Activated CD8-positive, alpha-beta T cell treated with anti-CD3 and anti-CD28 coated beads, Interleukin-2, amount 10 ng/mL, durations not matched to agents 7 days and 5 days (primary cell): ENCODE measurements at places on chromosomes 12 and 14. TPM values are rescaled to one million over a fixed set of nuclear protein-coding genes. Genes with fewer than 3 reads are reported as not detected.

FAM181A gene
- not detected for total RNA-seq

DNA sequence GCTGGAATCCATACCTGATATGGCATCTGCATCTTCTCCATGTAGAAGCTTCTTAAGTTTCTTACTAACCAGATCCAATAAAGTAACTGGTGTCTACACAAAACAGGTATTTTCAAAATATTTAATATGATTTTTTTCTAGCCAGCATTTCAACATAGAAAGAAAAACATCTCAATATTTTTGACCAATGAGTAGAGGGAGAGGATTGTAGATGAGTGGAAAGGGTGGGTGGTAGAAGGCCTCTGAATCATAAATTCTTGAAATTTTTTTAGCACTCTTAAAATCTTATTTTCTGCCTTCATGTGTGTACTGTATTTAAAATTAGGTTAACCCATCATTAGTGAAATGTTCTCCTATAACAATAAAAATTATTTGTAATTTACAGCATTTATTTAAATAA, 18.0 kb downstream of the DEPDC4 start:
- DNase-seq = no peak

DNA sequence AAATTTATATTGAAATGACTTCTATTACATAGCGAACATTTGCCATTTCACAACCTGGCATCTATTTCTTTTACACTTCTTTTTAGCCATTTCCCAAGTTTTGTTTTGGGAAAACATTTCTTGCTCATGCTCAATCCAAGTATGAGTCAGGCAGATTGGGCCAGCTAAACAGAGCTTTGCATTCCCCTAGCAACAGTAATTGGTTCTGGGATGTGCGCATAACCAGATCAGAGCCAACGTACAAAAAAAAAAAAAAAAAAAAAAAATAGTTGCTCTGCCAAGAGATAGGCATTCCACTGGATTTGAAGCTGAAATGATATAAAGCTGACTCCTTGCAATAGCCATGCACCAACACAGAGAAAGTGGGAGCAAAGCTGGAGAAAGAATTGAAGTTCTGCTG, 37.5 kb downstream of the PLCZ1 start:
- DNase-seq = no peak

GRCh38 chr14:56855891-56856461, 45.7 kb upstream of the OTX2 start:
- DNase-seq = no peak

DNA sequence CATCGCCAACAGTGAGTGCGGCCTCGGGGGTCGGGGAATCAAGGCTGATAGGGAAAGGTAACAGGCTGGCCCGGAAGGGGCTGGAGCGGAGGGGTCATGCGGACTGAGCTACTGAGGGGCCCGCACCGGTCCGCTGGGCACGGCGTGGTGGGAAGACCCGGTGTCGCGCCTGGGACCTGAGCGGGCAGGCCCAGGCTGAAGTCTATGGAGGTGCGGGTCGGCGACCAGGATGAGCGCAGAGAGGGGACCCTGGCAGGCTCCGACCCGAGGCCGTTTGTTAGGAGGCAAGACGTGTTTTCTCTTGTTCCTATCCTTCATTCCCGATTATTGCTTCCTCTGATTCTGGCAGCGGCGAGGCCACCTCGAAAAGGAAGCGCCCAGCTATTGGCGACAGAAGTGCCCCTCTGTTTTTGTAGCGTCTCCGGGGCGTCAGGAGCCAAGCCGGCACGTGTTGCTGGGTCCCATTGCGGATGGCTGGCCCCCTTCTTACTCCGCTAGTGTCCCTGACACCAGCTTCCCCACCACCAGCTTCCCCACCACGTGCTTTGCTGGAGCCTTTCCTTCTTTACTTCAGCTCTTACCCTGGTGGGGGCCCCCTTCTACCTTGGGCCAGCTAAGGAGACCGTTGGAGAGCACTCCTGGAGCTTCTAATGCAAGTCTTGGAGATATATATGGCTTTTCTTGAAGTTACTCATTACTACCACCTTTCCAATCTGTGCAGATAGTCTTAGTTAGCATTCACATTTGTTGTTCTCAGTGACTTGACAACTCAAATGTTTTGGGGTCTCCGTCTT, 653 bp downstream of the PA2G4 start:
- peak; percentile 46 for DNase-seq

GNB3 gene
- total RNA-seq = 0.08 TPM

DNA sequence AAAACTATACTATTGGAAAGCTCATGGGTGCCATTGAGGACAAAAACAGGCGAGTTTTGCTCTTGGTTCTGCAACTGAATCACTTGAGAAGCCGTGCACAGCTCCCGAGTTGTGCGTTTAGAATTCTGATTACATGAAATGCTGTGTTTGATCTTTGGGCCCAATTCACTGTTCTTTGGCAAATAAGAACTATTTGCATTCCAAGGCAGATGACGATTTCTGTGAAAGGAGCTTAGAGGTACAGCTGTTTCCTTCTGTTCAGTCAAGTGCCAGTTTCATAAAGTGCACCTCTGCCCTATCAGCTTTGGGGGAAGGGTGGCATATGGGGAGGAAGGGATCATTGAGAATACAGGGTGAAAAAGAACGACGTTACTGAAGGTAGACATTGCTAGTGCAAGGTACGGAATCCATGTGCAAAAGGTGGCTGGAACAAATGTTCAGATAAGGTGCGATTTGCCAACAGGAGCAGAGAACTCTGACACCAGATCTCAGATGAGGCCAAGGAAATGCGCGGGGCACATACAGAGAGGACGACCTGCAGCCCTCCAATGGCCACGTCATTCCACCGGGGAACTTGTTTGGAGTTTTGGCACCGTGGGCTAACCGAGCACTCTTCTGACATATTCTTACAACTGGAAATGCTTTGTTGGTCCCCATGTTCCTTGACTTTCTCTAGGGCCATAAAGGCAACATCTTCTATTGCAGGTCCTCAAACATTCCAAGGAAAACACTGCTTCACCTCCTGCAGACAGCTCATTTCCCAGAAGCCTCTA, 30.1 kb downstream of the TCHP start:
- no peak for DNase-seq

DNA sequence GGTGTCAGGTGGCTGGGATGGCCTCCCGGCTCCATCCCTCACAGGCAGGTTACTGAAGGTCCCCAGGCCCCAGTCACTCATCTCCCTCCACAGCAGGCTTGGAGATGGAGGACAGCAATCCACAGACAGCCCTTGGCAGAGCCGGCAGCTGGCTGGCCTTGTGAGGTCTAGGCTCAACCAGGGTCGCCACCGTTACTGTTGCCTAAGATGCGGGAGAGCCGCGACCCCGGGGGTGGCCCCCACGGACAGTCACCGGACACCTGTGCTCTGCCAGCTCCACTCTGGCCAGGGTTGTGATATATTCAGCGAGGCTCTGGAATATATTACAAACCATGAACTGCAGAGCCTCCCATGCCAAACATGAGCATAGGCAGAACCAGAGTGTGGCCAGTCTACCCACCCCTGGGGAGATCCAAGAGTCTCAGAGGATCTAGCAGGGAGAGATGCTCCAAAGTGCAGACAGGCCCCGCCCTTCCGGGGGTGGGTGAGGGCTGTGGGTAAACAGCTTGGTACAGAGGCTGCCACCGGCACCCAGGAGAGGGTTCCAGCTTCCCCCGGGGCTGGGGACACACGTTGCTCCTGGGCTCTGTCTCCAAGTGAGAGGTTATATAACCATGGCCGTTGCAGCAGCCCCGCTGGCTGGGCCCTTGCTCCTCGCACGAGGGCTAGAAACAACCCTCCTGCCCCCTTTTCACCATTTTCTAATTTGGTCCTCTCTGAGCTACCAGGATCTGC, 55.9 kb upstream of the DIO3 start:
- no peak for DNase-seq

RNASE3 gene
- total RNA-seq = not detected

DNA sequence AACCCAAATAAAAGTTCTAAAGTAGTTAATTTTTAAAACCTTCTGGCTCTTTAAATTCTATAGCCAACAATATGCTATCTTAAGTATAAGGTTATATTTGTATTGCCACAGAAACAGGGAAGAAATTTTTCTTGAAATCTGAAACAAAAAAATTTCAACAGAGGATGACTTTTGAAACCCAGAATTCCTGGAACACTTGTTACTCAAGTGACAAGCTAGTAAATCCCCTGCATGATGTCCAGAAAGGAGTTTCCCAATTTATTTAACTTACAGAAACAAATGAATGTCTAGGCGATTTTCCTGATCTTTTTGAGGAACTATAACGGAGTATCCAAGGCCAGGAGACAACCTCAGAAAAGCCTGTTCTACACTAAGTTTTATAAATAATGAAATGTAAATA, 69.6 kb downstream of the SLC41A2 start:
- no peak for DNase-seq

DNA sequence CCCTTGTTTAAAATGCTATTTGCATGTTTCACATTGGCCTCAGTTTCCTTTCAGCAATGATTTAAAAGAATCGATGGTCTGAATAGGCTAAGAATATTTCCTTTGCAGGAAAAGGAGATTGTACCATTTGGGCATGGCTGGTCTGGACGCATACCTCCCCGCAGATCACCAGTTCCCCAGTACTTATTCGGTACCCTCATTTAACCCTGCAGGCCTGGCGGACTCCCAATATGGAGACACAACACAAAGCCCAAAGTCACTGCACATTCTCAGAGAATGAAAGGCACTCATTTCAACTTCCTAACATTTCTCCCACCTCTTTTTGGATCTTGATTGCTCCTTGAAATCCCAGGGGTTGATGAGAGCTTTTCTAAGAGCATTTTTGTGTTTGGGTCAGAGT, 152.9 kb downstream of the GCH1 start:
- DNase-seq = no peak

DNA sequence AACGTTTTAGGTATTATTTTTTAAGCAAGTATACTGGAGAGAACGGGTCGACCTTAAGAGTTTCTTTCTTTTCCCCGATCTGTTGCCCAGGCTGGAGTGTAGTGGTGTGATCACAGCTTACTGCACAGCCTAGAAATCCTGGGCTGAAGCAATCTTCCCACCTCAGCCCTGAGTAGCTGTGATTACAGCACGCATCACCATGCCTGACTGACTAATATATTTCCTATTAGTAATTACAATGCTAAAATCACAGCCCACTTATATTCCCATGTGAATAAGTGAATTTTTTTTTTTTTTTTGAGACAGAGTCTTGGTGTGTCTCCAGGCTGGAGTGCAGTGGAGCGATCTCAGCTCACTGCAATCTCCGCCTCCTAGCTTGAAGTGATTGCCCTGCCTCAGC, 50.4 kb downstream of the DICER1 start:
- no peak for DNase-seq

- no peak for DNase-seq
Measured at GRCh38 chr12:1928439-1929121, 10.1 kb upstream of the CACNA2D4 start.

DNA sequence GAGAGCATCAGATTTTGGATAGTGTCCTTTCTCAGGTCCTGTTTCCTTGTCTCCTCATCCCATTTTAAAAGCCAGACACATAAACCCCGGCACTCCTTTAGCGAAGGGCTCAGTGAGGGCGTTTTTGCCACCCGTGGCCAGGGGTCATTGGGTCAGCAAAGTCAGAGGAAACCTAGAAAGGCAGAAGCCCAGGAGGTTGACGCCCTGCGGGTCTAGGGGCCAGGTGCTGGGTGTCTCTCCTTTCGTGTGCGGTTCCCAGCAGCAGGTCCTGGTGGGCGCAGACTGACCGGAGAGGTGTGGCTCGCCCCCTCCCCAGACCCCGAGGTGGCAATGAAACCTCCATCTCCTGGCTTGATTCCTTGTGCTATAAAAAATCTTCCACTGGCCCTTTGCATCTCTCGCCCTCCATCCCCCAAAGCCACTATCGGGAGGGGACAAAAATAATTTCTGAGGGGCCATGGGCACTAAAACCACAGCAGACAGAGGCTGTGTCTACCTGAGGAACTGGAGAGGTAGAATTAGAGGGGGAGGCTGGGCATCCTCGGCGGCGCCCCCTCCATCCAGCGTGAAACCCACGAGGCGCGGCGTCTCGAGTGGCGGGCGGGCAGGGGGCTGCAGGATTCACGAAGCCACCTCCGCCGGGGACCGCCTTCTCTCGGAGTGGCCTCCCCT, 858 bp upstream of the FRMD6 start:
- DNase-seq = no peak

AKAP6 gene
- total RNA-seq = 0.83 TPM

DNA sequence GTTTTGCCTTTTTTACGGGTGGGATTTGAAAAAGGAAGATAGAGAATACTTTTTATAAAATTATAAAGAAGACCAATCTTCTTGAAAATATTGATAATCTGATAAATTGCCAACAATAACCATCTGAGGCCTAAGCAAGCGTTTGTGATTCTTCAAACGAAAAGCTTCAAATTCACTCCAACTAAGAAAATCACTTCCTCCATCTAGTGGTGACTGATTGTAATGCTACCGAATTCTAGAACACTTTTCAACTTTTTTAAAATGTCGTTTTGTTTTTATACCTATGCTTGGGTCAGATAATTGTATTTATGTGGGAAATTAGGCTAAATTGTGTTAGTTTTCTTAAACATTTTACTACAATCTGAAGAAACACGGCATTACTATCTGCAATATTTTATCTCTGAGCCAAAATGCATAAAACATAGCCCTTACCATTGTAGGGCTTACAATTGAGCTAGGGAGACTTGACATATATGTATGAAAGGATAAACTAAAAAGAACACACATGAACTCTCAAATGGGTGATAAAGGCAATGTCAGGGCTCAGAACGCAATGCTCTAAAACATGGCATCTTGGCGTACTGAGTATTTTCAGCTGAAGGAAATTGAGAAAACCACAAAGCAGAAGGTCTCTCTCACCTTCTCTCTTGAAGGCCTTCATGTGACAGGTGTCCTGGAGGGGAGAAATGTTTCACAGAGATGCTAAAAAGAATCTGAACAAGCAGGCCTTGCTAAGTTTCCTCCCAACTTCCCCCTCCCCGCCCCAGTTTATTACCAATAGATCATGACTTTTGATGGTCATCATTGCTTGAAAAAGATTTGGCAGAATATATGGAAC, 36.8 kb upstream of the G2E3 start:
- no peak for DNase-seq

DNA sequence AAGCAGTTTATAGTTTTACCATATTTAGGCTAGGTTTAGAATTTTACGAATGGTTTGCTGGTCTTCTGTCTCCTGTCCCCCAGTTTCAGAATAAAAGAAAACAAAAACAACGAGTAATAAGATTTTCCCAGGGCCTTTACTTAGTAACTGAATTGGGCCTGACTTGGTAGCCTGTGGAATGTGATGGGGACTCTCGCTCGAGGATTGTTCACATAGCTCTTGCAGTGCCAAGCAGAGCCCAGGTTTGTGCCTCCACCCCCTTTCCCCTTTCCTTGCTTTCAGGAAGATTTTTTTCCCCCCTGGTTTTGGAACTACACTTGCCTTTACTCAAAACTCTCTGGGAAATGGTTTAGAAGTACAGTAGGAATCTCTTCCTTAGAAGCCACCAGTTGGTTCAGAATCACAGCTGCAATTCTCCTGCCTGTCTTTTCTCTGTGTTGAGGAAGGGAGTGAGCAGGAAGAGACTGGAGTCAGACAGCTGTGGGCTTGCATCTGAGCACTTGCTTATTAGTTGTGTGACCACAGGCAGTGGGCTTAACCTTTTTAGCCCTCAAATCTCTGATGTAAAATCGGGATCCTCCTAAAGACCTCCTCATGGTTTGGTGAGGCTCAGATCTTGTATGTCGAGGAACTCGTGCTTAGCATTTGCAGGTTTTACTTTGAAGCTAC, 501.2 kb downstream of the PCNX1 start:
- DNase-seq = no peak

CLEC4D gene
- not detected for total RNA-seq

FLRT2 gene
- total RNA-seq = not detected
